ENCODE measurements at places on chromosomes 6 and 20. TPM values are rescaled to one million over a fixed set of nuclear protein-coding genes. Genes with fewer than 3 reads are reported as not detected.

The TRAPPC3L gene
- not detected for total RNA-seq

GRCh38 chr6:6856538-6857523 is 250.9 kb upstream of the RREB1 start:
- H3K27ac ChIP-seq, result peak overlapping the region; percentile 66
- H3K4me3 ChIP-seq, result peak overlapping the region; percentile 53
- peak; percentile 57 for DNase-seq
- H3K27me3 ChIP-seq, result no peaks in the 10 kb centered on the region
- peaks cover 16% of the 10 kb centered on the region for H3K4me1 ChIP-seq

The ESR1 gene
- 1.6 TPM for total RNA-seq

The SLC17A2 gene
- total RNA-seq, result not detected

The TRIM27 gene
- 17.8 TPM for total RNA-seq

DNA sequence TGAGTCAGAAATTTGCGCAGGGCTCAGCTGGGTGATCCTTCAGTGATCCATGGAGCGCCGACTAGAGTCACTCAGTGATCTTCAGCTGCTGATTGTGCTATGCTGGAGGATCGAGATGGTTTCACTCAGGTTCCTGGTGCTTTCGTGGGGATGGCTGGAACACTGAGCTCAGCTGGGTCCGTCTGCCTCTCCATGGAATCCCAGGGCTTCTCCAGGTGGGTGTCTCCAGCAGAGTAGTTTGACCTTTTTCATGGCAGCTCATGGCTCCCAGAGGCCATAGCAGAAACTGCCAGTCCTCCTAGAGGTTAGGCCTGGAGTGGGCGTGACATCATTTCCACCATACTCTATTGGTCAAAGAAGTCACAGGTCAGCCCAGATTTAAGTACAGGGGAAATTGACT is 88.8 kb upstream of the SIRPA start:
- H3K4me3 ChIP-seq, result no peak overlapping the region
- no peak for DNase-seq
- no peaks in the 10 kb centered on the region for H3K36me3 ChIP-seq
- H3K27me3 ChIP-seq, result peaks cover 6% of the 10 kb centered on the region
- H3K4me1 ChIP-seq, result peaks cover 41% of the 10 kb centered on the region

The PPP1R3G gene
- 11.1 TPM for total RNA-seq

GRCh38 chr20:1644101-1644962 is 13.2 kb downstream of the SIRPG start:
- no peak for DNase-seq
- H3K36me3 ChIP-seq, result no peaks in the 10 kb centered on the region
- H3K27ac ChIP-seq, result no peak overlapping the region

GRCh38 chr6:68468244-68468884 is 166.7 kb upstream of the ADGRB3 start:
- no peaks in the 10 kb centered on the region for H3K27me3 ChIP-seq
- DNase-seq, result no peak
- no peaks in the 10 kb centered on the region for H3K4me1 ChIP-seq

GRCh38 chr6:51569594-51569993 is 517.8 kb downstream of the PKHD1 start:
- H3K4me3 ChIP-seq, result no peak overlapping the region
- no peak for DNase-seq
- H3K27ac ChIP-seq, result no peak overlapping the region
- no peaks in the 10 kb centered on the region for H3K4me1 ChIP-seq

DNA sequence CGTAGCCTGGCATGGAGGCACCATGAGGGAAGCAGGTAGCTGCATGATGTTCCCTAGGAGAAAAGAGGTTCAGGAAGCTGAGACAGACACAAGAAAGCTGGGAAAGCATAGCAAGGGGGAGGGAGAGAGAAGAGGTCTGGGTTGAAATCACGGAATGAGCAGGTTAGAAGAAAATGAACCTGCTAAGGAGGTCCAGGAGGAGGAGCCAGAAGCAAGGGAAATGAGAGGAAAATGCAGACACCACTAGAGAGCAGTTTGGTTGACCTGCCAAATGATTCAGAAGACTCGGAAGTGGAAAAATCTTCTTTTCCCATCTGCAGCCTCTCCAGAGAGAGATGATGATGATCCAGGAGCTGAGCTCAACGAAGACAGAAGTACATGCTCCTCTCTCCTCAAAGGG is 70.9 kb downstream of the VIP start:
- no peak for DNase-seq
- H3K4me3 ChIP-seq, result no peak overlapping the region
- H3K27ac ChIP-seq, result no peak overlapping the region
- H3K36me3 ChIP-seq, result no peaks in the 10 kb centered on the region
- H3K4me1 ChIP-seq, result no peaks in the 10 kb centered on the region

The ZNF311 gene
- 0.36 TPM for total RNA-seq

GRCh38 chr6:75563032-75563431 is 38.6 kb upstream of the SENP6 start:
- H3K4me3 ChIP-seq, result no peak overlapping the region
- no peaks in the 10 kb centered on the region for H3K36me3 ChIP-seq
- H3K4me1 ChIP-seq, result no peaks in the 10 kb centered on the region
- peaks cover 5% of the 10 kb centered on the region for H3K27me3 ChIP-seq
- no peak for DNase-seq
- no peak overlapping the region for H3K27ac ChIP-seq

The ZBTB46 gene
- total RNA-seq, result 13.6 TPM

DNA sequence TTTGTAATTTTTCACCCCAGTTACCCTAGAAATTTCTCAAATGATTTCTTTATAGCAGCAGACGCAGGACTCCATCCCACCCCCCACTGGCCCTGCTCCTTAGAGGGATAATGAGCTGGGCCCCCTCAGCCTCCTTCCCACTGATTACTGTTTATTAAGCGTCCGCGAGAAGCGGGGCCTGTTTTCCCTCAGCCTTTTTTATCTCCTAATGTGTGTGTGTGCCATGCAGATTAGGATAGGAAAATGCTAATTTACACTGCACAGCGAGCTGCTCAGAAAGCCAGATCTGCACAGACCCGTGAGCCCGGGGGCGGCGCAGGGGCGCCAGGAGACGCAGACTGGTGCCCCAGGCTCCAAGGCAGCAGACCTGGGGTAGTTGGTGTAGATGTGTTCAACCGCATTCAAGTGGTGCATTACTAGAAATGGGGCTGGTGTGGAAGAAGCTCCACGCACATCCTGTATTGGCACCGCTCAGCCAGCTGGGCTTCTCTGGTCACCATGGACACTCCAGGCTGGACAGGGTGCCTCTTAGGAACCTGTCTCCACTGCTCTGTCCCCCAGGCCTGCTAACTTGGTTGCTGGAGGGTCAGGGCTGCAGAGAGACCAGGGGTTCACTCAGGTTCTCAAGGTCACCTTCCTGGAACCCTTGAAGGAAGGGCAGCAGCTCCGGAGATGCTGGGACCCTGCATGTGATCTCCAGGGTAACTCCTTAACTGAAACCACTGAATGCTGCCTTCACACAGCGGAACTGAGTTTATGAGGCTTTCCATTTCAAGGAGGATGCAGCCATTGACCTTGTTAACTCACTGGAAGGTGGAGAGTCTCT is 256.3 kb downstream of the ERMARD start:
- no peak for DNase-seq
- no peaks in the 10 kb centered on the region for H3K36me3 ChIP-seq

DNA sequence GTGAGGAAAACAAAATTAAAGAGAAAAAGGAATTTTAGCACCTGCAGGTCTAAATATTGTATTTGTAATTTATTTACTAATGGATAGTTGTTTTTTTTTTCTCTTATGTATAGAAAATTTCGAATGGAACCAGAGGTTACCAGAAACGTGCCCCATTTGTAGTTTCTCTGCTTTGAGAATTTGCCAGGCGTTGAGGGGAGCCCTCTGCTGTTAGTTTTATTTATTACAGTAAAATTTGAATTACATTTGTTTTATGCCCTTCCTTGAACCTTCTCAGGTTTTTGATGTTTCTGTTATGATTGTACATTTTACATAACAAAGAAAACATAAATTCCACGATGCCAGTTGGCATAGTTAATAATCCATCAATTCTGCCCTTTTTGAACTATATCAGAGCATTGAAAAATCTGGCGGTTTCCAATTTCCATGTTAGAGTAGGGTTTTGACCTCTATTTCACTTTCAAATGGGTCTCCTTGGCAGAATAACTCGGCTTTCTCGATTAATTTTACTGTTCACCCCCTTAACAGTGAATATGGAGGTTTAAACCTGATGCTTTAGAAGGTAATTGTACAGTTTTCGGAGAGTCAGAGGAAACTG is 35.1 kb upstream of the RFPL4B start:
- no peaks in the 10 kb centered on the region for H3K36me3 ChIP-seq
- no peak for DNase-seq
- H3K27ac ChIP-seq, result no peak overlapping the region
- H3K4me1 ChIP-seq, result peaks cover 27% of the 10 kb centered on the region
- H3K27me3 ChIP-seq, result no peaks in the 10 kb centered on the region

The RMND1 gene
- total RNA-seq, result 17.3 TPM

GRCh38 chr20:33437141-33437911 is 6.2 kb downstream of the SNTA1 start:
- peak overlapping the region; percentile 91 for H3K27ac ChIP-seq
- H3K36me3 ChIP-seq, result peaks cover 11% of the 10 kb centered on the region
- H3K4me1 ChIP-seq, result peaks cover 93% of the 10 kb centered on the region
- peak overlapping the region; percentile 13 for H3K4me3 ChIP-seq
- DNase-seq, result peak; percentile 75
- no peaks in the 10 kb centered on the region for H3K27me3 ChIP-seq

DNA sequence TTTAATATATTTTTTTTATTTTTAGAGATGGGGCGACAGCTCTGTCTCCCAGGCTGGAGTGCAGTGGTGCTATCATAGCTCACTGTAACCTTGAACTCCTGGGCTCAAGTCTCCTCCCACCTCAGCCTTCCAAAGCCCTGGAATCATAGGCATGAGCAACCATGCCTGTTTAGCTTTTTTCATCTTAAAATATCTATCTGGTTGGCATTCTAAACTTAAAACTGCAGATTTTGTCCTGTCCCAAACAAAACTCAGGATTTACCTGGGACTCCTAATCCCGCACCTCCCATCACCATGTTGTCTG is 124.7 kb downstream of the SULF2 start:
- no peak overlapping the region for H3K27ac ChIP-seq
- DNase-seq, result no peak
- H3K36me3 ChIP-seq, result peaks cover 48% of the 10 kb centered on the region
- H3K4me1 ChIP-seq, result peaks cover 26% of the 10 kb centered on the region
- H3K27me3 ChIP-seq, result no peaks in the 10 kb centered on the region
- H3K4me3 ChIP-seq, result no peak overlapping the region
